ENCODE measurements at places on chromosomes 16 and 17. TPM values are rescaled to one million over a fixed set of nuclear protein-coding genes. Genes with fewer than 3 reads are reported as not detected.

DNA sequence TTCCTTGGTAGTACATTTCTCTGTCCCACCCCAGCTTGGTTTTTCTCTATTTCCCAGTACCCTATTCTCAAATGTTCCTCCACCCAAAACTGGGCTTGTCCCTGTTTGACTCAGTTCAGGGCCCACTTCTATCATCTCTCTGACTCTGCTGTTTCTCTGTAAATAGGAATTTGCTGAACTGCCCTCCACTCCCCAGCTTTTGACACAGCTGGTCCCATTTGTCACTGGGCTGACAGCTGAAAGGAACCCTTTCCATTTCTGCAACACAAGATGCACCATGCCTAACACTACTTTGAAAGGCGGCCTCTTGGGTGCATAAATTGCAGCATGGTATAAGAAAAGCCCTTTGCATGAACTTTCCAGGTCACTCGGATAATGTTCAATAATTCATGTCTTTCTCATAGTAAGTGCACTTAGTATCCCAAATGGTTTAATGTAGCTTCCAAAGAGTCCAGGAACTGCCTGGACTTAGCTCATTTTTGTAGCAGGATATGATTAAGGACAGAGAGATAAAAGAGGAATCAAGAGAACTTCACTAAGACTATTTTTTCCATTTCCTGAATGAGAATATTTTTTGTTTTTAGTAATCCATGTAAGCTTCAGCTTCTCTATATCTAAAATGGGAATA is 256.7 kb downstream of the CDH11 start:
- H3K36me3 ChIP-seq = no peaks in the 10 kb centered on the region
- no peak overlapping the region for H3K27ac ChIP-seq
- H3K4me1 ChIP-seq = peaks cover 5% of the 10 kb centered on the region
- H3K27me3 ChIP-seq = no peaks in the 10 kb centered on the region
- no peak for DNase-seq
- no peak overlapping the region for H3K4me3 ChIP-seq

GRCh38 chr16:7405166-7405565 is 72.5 kb downstream of the RBFOX1 start:
- no peaks in the 10 kb centered on the region for H3K36me3 ChIP-seq
- H3K4me3 ChIP-seq = no peak overlapping the region
- H3K27me3 ChIP-seq = no peaks in the 10 kb centered on the region
- H3K27ac ChIP-seq = peak overlapping the region; percentile 55
- peak; percentile 86 for DNase-seq

CCDC200 gene
- not detected for total RNA-seq

DNA sequence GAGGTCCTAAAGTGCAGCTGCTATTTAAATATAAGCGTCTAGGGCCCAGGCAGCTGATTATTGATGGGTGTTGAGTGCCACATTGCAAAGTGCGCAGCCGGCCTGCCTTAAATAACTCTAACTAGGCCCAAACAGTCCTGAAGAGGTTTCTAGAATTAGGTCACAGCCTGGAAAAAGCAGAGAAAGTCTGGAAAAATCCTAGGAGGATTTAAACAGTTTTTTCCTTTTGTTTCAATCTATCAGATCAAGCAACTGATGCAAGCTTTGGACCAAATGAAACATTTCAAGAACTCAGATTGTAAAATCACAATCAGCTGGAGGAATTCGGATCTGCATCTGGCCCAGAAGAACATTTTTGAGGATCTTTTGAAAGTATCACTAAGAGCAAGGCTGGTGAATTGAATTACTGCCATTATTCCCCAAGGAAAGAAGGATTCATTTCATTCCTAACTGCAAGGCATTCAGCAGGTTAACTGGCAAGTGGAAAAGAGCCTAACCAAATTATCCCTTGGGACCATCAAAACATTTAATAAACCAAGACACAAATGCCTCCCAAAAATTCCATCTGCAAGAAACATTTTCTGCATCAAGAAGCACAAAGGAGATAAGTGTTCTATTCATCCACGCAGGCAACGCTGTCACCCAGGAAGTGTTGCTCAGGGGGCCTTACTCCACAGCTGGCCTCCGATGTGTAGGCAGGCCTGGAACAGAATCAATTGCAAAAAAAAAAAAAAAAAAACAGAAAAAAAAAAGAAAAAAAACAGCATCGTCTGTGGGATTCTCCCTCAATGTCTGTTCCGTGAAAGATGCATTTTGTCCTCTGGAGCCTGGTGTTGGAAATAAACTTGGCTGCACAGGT is 46.1 kb downstream of the IRX3 start:
- H3K4me3 ChIP-seq = no peak overlapping the region
- H3K27ac ChIP-seq = peak overlapping the region; percentile 30
- no peak for DNase-seq
- H3K27me3 ChIP-seq = no peaks in the 10 kb centered on the region
- peaks cover 7% of the 10 kb centered on the region for H3K4me1 ChIP-seq

CA5A gene
- not detected for total RNA-seq

RGS9 gene
- 4.3 TPM for total RNA-seq

DNA sequence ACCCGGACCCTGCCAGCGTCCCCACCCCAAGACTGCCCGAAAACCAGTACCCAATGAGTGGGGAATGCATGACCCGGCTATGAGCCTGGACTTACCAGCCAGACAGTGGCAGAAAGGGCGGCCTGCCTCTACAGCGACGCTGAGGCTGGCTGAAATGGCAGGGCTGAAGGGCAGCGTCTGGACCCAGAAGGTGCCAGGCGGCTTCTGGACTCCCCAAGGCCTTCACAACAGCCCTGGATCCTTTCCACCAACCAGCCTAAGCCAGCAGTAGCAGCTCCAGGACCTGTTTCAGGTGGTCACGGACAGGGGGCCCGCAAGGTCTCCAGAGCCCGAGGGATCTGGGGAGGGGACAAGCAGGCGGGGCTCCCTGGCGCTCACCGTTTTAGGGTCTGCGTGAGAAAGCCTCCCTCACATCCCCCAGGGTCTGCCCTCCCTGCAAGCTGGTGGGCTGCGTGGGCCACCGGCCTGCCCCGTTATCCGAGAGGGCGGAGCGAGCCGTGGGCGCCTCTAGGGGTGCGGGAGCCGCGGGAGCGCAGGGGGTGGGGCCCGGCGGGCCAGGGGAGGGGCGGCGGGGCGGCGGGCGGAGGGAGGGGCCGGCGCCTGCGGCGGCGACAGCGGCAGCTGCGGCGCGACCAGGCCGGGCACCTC is at the start of gene RIPOR1:
Gene RIPOR1 (plus strand): TSS at position 608 of the 648 bp plus-strand sequence. CDS start 9,618 bp downstream, outside the sequence.
- peaks cover 16% of the 10 kb centered on the region for H3K4me1 ChIP-seq
- peak within 1 kb of the TSS; percentile 97 for H3K4me3 ChIP-seq
- H3K27me3 ChIP-seq = no peaks in the 10 kb centered on the region
- H3K36me3 ChIP-seq = no peaks in the 10 kb centered on the region
- peak within 1 kb of the TSS; percentile 99 for H3K27ac ChIP-seq

DNA sequence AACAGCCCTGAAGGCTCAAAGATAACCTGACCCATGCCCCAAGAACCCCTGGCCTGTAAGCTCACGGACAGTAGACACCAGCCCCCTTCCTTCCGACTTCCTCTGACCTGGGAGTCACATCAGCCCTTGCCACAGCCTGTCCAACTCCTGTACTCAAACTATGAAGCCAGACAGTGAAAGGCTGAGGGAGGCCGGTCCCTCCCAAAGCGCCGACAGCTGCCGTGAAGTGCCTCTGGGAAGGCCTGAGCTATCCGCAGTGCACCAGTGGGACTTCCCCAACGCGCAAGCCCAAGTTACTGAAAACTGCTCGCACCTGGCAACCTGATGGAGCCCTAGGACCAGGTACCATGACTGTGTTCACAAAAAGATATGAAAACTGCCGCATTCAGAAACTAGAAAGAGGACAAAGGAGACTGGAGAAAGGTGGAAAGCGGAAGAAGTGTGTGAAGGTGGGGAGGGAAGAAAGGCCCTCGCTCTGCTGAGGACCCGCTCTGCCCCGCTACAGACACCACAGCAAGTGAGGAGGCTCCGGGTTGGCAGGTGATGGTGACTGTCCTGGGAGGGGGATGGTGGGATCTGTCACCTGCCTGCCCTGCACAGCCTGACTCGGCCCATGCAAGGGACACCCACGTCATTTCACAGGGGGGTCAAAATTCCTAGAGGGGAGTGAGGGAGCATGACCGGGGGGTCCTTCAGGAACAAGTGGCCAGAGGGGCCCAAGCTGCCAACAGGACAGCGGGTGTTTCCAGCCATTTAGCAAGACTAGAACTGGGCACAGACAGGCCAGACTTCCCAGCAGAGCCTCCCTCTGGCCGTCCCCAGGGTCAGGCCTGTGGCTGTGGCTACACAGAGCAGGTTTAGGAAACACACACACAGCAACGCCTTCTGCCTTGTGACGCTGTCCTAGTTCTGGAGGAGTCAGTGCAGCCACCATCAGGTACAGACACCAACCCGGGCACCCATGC is 13.1 kb upstream of the TRAP1 start:
- no peak overlapping the region for H3K4me3 ChIP-seq
- no peaks in the 10 kb centered on the region for H3K27me3 ChIP-seq
- H3K27ac ChIP-seq = no peak overlapping the region
- peaks cover 75% of the 10 kb centered on the region for H3K36me3 ChIP-seq

NRN1L gene
- total RNA-seq = not detected

- H3K4me3 ChIP-seq = no peak overlapping the region
- DNase-seq = no peak
- H3K27me3 ChIP-seq = no peaks in the 10 kb centered on the region
- no peak overlapping the region for H3K27ac ChIP-seq
Measured at GRCh38 chr17:27423651-27424050, 32.6 kb upstream of the KSR1 start.

GRCh38 chr17:33964344-33964979 is 290.6 kb upstream of the CCL2 start:
- no peak overlapping the region for H3K27ac ChIP-seq
- peaks cover 6% of the 10 kb centered on the region for H3K4me1 ChIP-seq
- H3K4me3 ChIP-seq = no peak overlapping the region
- no peaks in the 10 kb centered on the region for H3K36me3 ChIP-seq
- no peak for DNase-seq
- H3K27me3 ChIP-seq = no peaks in the 10 kb centered on the region

TLCD3B gene
- total RNA-seq = not detected
